Activated T-helper 1 cell treated with anti-CD3 and anti-CD28 coated beads, Interleukin-2, amount 50 U/mL, for 16 hours (primary cell): ENCODE measurements at places on chromosomes 4 and X.

DNA sequence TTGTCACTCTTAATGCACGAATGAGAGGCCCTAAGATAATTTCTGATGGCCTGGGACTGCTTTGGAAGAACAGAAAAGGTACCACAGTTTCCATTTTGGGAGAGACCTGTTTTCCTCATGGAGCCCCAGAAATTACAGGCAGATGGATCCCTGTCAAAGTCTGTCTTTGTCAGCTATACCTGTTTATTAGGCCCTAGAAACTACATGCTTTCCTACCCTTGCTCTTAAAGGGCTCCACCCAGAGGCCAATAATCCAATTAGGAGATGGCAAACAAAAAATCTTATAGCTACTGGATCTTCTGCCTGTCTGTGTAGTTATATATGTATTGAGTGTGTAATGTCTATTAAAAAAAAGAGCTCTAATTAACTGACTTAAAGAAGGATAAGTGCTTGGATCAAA is 141.3 kb downstream of the NR3C2 start:
- DNase-seq = no peak

DNA sequence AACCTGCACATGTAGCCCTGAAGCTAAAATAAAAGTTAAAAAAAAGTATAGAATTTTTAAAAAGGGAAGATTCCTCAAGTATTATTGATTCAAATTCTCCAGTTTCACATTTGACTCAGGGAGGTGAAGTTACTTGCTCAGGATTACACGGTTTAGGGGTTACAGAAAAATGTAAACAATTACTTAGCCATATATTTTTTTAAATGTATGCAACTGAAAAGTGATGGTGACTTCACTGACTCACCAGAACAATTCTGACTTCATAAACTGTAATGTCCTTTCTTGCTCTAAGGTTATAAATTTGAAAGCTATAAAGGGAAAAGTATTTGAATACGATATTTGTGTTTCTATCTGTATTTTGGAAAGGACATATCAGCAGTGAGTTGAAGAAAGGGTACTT is 371.2 kb downstream of the SPRY1 start:
- DNase-seq = no peak

DNA sequence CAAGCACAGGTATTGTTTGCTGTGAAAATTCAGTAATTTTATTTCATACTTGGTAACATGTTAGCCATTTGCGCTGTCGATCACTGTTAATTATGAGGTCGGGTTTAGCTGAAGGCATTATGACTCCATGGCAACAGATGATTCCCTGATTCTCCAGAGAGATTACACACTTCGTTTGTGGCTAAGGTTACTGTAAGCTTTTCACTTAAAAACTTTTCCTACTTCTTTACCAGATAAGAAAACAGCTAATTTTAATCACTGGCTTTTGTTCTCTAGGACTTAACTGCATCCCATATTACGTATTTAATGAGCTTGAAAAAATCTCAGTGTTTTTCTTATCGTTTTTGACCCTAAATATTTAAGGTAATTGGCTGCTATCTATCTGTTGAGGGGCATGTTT is 2.1 kb downstream of the GSTCD start:
- no peak for DNase-seq

DNA sequence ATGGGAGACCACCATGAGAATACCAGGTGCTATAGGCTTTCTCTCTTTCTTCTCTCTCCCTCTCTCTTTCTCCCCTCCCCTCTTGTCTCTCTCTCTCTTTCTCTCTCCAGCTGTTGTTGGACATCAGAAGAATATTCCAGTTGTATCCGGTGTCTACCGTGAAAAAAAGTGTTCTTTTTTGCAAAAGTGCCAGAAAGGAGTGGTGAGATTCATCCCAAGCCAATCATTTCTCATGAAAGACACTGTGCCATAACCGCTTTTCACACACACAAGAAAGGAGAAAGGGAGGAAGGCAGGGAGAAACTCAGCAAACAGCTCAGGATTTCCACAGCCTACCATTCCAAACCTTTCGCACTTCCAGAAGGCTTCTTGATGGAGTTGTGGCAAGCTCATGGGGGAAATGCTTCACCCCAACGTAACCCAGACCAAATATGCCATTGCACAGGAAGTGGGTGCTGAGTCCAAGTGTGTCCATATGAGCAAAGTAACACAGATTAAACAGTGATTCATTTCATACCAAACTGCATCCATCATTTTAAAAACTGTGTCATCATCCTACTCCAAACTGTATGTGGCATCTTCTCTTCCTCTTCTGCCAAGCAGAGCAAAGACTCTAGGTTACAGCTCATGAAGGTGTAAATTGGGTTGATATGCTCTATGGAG is 224.0 kb downstream of the APBB2 start:
- no peak for DNase-seq

GRCh38 chrX:55201930-55202579 is 18.1 kb upstream of the PAGE5 start:
- DNase-seq = no peak

GRCh38 chr4:127643791-127644190 is 11.0 kb downstream of the INTU start:
- DNase-seq = no peak

GRCh38 chrX:129360175-129360574 is 163.1 kb downstream of the SMARCA1 start:
- DNase-seq = no peak

GRCh38 chr4:18869166-18869565 is 847.6 kb upstream of the LCORL start:
- no peak for DNase-seq

- DNase-seq = no peak
Measured at GRCh38 chr4:107492566-107492965, 227.5 kb downstream of the PAPSS1 start.

DNA sequence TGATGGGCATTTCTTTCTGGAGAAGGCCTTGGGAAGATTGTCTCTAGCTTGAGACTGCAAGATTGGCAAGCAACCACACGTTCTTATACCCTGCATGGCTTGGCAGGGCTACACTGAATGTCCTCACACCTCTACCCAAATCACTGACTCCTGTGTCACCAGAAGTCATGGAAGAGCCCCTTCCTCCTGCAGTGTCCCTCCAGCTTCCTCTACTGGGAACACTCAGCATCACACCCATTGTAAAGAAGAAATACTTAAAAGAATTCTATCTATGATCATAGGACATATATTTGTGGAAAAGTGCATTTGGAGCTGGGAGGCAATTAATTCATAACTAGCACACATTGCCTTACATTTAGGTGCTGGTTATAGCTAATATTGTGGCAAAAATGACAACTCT is 113.1 kb downstream of the CCSER1 start:
- DNase-seq = no peak

DNA sequence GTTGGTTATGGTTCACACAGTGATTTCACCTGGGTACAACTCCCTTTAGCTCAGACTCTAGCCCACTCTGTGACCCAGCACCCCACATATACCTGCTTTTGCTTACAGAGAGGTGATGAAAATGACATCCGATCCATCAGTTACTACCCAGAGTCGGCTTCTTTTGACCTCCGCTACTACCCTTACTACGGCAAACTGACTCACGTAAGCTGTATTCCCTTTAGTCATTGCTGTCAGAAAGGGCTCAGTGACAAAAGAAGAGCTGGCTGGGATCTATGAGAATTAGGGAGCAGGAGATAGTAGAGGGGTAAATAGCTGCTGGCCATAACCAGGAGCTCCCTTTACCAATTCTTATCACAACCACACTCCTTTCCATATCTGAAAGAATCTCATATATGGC is 16.7 kb downstream of the ATP1B4 start:
- no peak for DNase-seq

DNA sequence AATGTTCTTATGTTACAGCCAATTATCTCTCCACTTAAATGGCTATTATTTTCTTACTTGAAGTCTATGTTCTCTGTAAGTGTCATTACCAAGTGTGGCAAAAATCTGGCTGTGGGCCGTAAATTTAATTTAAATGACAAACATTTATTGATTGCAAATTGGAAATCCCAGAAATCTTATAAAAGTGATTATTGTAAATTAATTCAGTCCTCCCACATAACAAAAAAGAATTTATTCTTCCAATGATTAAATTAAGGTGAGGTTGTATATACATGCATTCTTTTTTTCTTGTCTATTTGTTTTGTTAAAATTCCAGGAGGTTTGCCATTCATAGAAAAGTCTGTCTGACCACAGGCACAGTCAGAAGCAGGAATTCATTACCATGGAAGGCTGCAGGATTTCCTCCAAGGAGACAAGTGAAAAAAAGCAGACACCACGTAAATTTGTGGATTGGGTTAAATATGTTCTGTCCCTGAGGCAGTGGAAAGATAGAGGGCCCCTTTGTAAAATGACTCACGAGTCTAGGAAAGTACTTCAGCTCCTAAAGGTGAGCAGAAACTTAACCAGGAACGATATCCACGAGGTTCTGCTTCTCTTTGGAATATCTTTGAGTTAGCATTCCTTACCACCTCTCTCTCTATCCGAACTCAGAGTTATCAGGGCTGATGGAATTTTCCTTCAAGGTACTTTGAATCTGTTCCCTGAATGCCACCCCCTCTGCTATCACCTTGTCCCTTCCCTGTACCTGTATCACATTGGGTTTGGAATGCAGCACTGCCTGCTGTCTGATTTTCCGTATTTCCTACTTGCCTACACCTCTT is 10.7 kb downstream of the PPARGC1A start:
- DNase-seq = no peak

DNA sequence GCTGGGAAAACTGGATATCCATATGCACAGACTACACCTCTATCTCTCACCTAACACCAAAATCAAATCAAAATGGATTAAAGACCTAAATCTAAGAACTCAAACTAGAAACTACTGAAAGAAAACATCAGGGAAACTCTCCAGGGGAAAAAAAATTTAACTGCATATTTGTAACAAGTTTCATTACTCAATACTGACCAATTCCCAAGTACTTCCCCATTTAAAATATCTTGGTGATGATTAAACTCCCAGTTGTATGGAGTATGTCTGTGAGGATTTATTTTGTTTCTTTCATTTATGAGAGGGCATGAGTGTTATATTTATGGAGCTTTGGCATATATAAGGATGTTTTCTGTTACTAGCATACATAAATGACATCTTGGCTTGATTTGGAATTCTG is 112.3 kb upstream of the IL15 start:
- DNase-seq = no peak

- DNase-seq = no peak
Measured at GRCh38 chrX:2451501-2452316, 49.1 kb downstream of the DHRSX start.

- DNase-seq = no peak
Measured at GRCh38 chr4:76981644-76982043, 32.1 kb downstream of the SEPTIN11 start.

- DNase-seq = no peak
Measured at GRCh38 chr4:137635108-137635507, 102.8 kb upstream of the PCDH18 start.

DNA sequence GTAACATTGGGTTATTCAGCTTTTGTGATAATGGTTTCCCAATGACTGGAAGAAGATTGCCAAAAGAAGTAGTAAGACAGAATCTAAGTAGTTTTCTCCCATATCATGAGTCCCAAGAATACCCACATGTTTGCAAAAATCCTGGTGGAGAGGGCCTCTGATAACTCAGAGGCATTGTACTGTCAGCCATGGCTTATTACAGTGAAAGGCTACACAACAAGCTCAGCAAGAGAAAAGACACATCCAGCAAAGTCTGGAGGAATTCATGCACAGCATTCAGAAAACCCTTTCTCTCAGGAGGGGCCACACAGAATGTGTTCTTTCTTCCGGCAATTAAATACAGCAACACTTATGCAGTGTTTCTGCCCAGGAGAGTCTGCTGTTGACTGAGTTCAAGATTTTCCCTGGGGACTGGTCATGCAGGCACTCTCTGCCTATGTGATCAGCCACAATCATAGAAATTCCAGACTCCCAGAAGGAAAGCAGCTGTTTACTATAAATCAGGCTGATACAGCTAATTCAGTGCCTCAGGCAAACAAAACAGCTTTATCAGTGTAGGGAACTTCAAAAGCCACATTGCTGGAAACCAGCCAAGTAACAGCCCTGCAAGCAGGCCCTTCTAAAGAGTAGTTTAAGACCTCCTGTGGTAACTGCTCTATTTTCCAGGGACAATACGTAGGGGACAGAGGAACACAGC is 937.1 kb downstream of the CCSER1 start:
- no peak for DNase-seq

- no peak for DNase-seq
Measured at GRCh38 chr4:131426023-131426758, 1722.9 kb upstream of the PCDH10 start.

DNA sequence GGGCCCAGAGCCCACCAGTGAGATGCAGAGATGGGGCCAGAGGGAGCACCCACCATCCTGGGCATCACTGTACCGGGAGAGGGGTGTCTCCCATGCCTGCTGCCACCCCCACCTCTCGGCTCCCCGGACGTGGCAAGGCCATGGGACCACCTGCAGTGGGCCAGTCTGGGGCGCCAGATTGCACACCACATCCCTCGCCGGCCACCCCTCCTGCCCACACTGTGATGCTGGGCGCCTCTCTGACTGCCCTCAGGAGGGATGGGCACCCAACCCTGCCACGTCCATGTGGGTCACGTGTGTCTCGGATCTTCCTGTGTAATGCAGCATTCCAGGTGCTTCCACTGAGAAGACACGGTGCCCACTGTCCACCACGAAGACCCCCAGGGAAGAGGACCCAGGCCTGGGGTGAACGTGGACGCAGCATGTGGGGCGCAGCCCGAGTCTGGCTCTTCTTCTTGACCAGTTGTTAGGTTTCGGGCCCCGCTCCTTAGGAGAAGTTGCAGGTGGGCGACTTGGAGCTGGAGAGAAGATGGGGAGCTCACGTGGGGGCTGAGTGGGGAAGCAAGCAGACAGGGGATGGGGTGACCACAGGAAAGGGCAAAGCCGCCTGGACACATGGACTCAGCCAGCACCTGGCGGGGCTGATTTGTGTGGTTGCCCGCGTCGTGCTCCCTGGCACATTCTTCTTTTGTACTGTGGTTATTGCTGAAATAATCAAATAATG is 47.7 kb downstream of the ZFYVE28 start:
- DNase-seq = no peak

DNA sequence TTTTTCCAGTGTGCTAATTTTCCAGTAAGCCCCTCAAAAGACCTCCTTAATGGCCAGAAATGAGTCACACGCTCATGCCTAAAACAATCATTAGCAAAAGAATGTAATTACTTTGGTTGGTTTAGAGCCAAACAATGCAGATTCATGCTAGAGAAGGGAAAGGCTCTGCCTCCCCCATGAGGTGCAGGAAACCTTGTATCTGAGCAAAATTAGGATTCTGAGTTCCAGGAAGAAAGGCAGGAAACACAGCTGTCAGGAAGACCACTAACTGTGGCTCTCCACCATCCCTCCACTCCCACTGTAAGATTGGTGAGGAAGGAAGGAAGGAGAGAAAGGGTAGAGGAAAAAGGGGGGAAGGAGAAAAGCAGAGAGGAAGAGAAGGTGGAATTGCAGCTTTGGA is 104.9 kb upstream of the DHX15 start:
- no peak for DNase-seq

DNA sequence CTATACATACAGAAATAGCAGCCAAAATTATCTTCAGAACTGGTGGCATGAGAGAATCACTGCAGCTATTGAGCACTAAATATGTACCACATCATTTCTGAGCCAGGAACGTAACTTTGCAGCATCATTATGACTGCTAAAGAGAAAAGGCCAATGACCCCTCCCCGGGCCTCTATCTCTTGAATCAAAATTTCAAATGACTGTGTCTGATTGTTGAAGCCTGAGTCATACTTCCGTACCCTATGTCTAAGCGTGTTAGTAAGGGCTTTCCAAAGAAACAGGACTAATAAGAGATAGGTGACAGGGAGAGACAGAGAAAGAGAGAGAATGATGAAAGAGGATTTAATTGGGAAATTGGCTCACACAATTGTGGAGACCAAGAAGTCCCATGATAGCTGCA is 445.5 kb upstream of the SPANXN1 start:
- DNase-seq = no peak
